A375 (cell line): ENCODE measurements at places on chromosomes 16 and 17. TPM values are rescaled to one million over a fixed set of nuclear protein-coding genes. Genes with fewer than 3 reads are reported as not detected.

MSI2 gene
- 25.2 and 45.7 TPM in 2 replicates for total RNA-seq

ENPP7 gene
- total RNA-seq = not detected in 2 replicates

CBFB gene
- total RNA-seq = 123 and 128 TPM in 2 replicates

PALB2 gene
- 10.7 and 13.7 TPM in 2 replicates for total RNA-seq

MRPL58 gene
- total RNA-seq = 81.3 and 81.6 TPM in 2 replicates

CHST5 gene
- 0.16 and 0.98 TPM in 2 replicates for total RNA-seq

TM4SF5 gene
- total RNA-seq = not detected in 2 replicates

FZD2 gene
- total RNA-seq = 7.5 and 10.3 TPM in 2 replicates

NEUROD2 gene
- not detected in 2 replicates for total RNA-seq

MYO15A gene
- total RNA-seq = 0.27 and 0.41 TPM in 2 replicates
